Kidney (tissue), 22 donors: ENCODE measurements at places on chromosomes 5 and 9. TPM values are rescaled to one million over a fixed set of nuclear protein-coding genes. Genes with fewer than 3 reads are reported as not detected.

The CCL27 gene
- polyA plus RNA-seq: not detected

The ROR2 gene
- 1.5 TPM for polyA plus RNA-seq

The SLIT3 gene
- 14.5 TPM for polyA plus RNA-seq

The MPDZ gene
- polyA plus RNA-seq: 18.5 TPM

DNA sequence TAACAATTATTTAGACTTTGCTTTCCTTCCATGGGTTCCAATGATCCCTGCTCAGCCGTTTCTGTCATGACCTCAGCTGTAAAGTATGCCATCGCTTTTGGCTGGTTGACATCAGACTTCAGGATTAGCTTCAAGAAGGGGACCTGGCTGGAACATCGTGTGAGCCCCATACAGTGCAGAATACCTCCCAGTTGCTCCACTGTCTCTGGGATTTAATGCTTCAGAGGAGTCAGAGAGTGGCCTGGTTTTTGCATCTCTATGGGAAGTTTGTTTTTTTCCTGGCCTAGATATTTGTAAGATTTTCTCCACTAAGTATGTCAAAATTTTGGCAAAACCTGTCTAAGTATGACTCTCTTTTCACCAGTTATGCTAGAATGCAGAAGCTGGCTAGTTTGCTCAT lies 216.9 kb downstream of the GABBR2 start:
- no peak for DNase-seq
